ENCODE measurements at places on chromosomes 16 and 17.
A peak's percentile ranks its signal among the peaks of the same experiment; 100 is the strongest.

GRCh38 chr16:3548445-3548844, 28.8 kb downstream of the NLRC3 start:
- no peak for DNase-seq

DNA sequence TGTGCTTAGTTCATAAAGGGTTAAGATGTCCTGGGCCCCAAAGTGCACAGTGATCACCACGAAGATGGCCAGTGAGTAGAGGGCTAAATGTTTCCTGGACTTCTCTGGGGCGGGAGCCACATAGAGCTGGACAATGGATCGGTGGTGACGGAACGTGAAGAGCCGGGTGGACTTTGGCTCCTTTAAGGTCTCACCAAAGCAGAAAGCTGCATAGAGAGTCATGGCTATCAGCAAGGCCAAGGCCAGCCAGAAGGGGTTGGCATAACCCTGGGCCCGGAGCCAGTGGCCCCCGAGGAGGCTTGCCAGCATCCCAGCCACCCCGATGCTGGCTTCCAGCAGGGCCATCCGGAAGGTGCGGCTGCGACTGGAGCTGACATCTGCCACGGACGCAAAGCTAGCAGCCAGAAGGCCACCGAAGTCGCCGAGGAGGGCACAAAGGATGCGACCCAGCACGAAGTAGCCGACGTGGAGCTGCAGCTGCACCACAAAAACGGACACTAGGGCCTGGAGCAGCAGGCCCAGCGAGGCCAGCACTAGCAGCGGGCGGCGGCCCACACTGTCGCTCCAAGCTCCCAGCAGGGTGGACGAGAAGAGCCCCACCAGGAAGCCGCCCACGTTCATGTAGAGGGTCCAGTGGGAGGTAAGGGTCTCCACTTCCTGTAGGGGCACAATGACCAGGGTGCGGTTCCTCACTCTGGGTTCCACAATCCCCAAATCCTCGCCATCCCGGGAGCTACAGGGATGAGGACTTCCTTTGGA, 1.0 kb downstream of the SLC46A1 start:
- no peak for DNase-seq

GRCh38 chr16:31529108-31529936, 1.6 kb downstream of the AHSP start:
- DNase-seq = no peak

DNA sequence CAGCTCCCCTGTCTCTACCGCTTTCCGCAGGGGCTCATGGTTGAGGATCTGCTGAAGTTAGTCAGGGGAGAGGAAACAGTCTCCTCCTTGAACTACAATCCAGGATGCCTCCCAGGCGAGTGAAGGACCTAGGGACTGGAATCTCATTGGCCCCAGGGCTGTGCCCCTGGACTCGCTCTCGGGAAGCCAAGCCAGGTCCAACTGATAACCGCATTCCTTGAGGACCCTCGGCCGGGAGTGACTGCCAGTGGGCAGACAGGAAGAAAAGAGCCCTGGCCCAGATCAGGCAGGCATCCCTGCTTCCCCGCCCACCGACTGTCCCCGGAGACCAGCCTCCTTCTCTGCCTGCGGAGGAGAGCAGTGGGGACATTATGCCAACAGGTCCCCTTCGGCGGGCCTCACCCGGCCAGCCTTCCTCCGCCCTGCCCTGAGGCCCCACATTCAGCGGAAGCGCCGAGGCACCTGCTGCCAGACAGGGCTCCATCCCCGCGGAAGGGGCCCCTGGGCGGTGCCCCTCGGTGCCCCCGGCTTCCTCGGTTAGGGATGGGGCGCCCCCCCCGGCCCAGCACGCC, 776 bp downstream of the LRRC75A start:
- DNase-seq = no peak

DNA sequence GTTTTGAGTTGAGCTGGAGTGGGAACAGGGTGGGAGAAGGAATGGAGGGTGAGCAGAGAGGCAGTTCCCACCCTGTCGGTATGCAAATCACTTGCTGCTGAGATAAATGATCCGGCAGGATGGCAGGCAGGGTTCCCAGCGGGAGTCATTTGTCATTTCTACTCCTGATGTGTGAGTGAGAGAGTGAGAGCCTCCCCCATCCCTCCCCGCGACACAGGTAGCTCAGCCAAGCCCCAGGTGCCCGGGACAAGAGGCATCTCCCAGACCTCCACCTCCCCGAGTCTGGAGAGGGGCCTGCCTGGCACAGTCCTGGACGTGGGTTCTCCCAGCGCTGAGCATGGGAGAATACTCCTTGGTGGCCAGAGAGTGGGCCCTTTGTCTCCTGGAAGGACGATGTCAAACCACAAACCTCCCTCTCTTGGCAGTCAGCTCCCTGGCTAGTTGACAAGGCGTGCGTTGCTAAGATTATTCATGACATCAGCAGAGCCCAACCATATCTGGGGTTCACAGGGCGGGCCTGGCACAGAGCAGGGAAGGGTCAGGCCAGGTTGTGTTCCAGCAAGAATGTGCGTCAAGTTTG, 33.7 kb upstream of the TNRC6C start:
- DNase-seq = peak; percentile 71

DNA sequence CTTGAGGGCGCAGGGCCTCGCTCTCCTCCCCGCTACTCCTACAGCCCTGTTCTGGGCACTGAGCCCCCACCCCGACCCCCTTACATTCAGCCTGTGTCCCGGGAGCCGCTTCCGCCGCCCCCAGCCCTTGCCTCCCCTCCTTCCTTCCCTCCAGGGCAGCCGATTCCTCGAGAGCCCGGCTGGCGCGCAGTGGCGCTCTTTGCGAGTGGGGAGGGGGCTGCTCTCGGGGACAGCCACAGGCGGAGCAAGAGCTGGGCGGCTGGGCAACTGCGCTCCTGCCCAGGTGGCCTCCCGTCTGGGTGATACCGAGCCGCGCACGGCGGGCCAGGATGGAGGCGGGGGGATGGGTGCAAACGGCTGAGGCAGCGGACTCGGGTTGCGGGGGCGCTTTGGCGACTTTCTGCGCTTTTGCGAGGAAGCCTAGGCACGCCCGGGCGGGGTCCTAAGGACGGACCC, 1.2 kb downstream of the MMP15 start:
- DNase-seq = no peak

DNA sequence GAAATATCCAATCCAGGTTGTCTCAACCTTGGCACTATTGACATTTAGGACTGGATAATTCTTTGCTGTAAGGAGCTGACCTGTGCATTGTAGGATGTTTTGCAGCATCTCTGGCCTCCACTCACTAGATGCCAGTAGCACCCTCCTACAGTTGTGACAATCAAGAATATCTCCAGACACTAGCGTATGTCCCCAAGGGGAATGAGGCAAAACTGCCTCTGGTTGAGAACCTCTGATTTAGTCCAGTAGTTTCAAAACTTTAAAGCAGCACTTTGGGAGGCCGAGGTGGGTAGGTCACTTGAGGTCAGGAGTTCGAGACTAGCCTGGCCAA, 48.4 kb downstream of the IQCK start:
- DNase-seq = no peak

- no peak for DNase-seq
Observed at GRCh38 chr17:57288773-57289121, 32.4 kb downstream of the MSI2 start.
